COR-L47 (cell line): ENCODE measurements at places on chromosomes 11 and 22.

GRCh38 chr11:24635588-24636290 is 138.9 kb downstream of the LUZP2 start:
- no peak for DNase-seq

DNA sequence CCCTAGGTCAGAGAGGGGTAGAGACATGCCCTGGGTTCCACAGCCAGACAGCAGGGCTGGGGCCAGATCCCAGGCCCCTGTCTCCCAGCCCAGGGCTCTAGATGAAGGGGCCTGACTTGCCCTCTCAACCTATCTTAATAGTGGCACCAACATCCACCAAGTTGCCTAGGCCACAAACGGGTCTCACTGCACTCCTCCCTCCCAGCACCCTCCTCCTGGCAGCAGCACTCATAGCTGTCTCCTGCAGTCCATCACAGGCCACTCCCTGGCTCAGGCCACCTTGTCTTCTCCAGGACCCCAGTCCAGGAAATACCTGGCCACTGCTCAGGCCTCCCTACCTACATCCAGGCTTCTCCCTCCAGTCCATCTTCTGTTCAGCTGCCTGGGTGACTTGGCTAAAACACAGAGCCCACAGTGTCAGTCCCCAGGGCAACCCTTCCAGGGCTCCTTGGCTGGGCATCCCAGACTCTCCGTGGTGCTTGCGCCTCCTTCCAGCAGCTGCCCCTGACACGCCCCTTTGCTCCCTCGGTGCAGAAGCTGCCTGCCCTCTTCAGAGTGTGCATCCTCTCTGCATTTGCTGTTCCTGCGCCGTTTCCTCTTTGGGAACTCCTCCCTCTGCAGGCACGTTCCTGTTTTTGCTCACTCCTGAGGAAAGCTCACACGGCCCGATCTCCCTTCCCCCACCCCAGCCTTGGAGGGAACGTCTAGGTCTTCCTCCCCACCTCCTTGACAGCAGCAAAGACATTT is 40.5 kb downstream of the LRRC32 start:
- no peak for DNase-seq

GRCh38 chr11:9815486-9816136 is 151.7 kb downstream of the SWAP70 start:
- DNase-seq, result no peak

GRCh38 chr11:96288915-96289314 is 54.1 kb downstream of the MAML2 start:
- no peak for DNase-seq

- no peak for DNase-seq
Measured at GRCh38 chr11:22477312-22477711, 139.1 kb downstream of the SLC17A6 start.

GRCh38 chr11:70510106-70510505 is 111.8 kb downstream of the CTTN start:
- no peak for DNase-seq

GRCh38 chr11:102676084-102676483 is 29.5 kb downstream of the MMP27 start:
- DNase-seq, result no peak

- DNase-seq, result no peak
Measured at GRCh38 chr11:110857892-110858546, 145.8 kb upstream of the ARHGAP20 start.

DNA sequence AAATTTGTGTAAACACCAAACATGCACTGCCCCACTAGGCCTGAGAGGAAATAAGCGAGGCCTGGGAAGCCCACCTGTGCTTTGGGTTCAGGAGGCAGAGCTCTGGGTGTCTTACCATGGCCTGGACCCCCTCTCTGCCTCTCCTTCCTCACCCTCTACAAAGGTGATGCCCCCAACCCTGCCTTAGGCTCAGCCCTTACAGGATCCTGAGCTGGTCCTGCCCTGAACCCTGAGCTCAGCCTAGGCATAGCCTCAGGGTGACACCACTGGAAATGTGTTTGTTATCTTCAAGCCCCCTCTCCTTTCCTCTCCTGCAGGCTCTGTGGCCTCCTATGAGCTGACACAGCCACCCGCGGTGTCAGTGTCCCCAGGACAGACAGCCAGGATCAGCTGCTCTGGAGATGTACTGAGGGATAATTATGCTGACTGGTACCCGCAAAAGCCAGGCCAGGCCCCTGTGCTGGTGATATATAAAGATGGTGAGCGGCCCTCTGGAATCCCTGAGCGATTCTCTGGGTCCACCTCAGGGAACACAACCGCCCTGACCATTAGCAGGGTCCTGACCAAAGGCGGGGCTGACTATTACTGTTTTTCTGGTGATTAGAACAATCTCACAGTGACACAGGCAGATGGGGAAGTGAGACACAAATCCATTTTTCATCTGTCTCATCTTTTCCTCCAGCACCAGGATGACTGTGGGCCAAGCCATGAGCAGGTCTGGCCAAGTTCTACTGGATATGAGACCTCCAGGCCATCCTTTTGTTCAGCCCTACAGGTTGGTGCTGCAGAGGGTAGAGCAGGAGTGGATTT is 117.8 kb downstream of the GGTLC2 start:
- DNase-seq, result no peak

DNA sequence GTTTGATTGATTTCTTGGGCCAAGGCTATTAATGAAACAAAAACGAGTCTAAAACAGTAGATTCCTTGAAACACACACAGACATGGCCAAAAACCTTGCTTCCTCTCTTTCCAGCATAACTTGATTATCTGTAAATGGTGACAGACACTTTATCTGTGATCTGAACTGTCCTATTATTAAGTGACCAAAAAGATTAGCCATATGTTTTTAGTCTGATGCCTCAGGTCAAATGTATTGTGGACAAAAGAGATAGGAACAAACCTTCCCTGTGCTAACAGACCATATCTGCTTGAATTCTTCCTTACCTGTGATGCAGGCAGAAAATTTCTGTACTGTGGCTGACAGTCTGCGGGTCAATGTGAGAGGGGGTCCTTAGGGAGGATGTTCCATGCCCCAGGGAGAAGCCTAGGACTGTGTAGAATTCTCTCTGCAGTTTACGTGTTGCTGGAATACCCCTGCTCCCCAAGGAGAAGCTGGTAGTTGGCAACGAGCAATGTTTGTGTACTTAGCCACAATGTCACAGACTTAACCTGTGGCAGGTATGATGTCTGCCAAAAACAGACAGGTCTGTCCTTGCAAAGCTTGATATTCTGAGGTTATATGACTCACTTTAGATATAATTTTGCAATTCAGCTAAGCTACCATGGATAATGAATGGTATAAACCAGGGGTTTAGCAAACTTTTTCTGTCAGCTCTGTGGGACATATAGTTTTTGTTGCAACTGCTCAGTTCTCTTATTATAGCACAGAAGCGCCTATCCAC is 31.2 kb downstream of the C11orf71 start:
- peak; percentile 8 for DNase-seq
